SIG-M5 (cell line): ENCODE measurements at places on chromosomes 12 and 14.

GRCh38 chr14:63781686-63782085, 53.8 kb upstream of the SGPP1 start:
- no peak for DNase-seq

- DNase-seq, result no peak
Measured at GRCh38 chr12:112977641-112978040, 678 bp upstream of the OAS2 start.

- DNase-seq, result no peak
Measured at GRCh38 chr12:46492471-46493085, 120.0 kb upstream of the SLC38A2 start.

DNA sequence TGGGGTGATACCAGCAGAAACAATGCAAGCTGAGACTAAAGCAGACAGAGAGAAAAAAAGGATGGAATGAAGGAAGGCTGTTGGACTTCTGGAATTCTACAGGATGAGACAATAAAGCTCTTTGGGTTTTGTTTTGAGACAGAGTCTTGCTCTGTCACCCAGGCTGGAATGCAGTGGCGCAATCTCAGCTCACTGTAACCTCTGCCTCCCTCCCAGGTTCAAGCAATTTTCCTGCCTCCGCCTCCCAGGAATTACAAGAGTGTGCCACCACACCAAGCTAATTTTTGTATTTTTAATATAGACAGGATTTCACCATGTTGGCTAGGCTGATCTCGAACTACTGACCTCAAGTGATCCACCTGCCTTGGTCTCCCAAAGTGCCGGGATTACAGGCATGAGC, 115.4 kb downstream of the EXOC5 start:
- DNase-seq, result no peak

GRCh38 chr12:55929306-55929791, 1.6 kb upstream of the DGKA start:
- peak; percentile 35 for DNase-seq

GRCh38 chr12:24668563-24668962, 280.3 kb downstream of the BCAT1 start:
- no peak for DNase-seq

DNA sequence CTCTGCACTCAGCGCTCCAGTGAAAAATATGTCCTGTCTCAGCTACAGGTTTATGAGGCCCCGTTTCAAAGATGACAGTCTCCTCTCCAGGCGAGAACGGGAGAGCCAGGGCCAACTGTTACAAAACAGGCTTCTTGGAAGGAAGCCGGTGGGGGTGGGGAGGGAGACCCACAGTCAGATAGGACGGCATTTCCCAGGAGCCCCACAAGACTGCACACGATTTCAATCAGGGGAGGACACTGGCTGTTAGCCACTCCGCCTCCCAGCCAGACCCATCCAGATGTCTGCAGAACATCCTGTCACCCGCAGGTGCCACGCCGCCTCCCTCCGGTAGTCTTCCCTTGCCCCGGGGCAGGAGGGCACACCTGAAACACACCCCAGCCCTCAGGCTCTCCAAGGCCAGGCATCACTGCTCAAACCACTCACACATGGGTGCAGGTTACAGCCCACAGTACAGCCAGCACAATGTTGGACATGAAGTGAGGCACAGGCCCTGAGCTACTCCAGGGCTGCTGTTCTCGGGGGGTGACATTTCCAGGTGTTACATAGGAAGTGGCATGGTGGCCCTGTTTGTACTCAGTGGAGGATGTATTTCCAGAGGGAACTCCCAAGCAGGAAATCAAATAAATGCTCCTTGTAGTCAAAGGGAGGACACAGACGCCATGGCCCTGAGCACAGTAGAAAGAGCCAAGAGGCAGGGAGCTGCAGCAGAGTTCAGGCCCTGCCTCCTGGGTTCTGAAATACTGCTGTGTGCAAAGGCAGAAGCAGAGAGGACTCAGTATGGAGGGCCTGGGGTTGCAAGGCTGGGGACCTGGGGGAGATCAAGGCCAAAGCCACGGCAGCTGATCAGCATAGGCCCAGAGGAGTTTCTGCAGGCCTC, 138.1 kb downstream of the BCL11B start:
- no peak for DNase-seq

GRCh38 chr14:60329274-60329673, 80.3 kb downstream of the PPM1A start:
- no peak for DNase-seq

- DNase-seq, result no peak
Measured at GRCh38 chr12:93689076-93689834, 12.1 kb downstream of the CRADD start.

GRCh38 chr12:76113800-76114757, 29.6 kb upstream of the NAP1L1 start:
- no peak for DNase-seq

- DNase-seq, result peak; percentile 78
Measured at GRCh38 chr12:110869026-110869425, 22.2 kb downstream of the CCDC63 start.

- DNase-seq, result no peak
Measured at GRCh38 chr12:122421187-122421820, 1.2 kb downstream of the CLIP1 start.

- DNase-seq, result no peak
Measured at GRCh38 chr14:22047115-22047514, 373.5 kb upstream of the OR4E1 start.

DNA sequence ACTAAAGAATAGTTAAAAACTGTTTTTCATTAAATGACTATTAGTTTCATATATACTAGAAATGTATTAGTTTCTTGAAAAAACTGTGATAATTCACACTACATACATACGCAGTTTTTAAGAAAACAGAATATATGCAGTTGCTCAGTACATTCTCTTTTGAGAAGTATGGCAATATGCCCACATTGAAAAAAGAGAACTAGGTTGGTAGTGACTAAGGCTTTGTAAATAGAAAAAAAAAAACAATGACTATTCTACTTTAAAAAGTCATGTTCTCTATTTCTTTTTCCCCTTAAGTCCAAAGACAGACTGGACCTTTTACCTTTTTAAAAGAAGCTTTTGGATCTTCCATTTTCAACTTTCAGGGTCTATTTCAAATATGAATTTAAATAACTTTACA, 25.0 kb downstream of the SNX6 start:
- DNase-seq, result peak; percentile 2

- DNase-seq, result no peak
Measured at GRCh38 chr12:43480591-43480990, 71.4 kb downstream of the ADAMTS20 start.

DNA sequence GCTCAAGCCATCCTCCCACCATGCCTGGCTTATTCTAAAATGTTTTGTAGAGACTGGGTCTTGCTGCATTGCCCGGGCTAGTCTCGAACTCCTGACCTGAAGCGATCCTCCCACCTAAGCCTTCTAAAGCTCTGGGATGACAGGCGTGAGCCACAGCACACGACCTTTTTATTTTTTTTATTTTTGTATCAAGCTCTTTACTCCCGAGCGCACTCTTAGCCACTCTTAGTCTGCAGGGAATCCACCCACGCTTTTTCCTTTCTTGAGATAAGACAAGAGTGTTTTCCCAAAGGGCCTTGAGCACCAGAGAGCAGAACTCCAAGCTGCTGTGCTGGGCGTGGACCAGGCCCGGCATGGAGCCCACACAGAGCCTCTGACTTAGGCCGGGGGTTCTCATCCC, 23.4 kb downstream of the MAP1LC3B2 start:
- DNase-seq, result no peak

GRCh38 chr12:1533602-1534304, 60.6 kb downstream of the FBXL14 start:
- DNase-seq, result no peak

GRCh38 chr14:73273799-73274198, 36.5 kb downstream of the PAPLN start:
- no peak for DNase-seq

- DNase-seq, result no peak
Measured at GRCh38 chr12:114371250-114371649, 34.7 kb downstream of the TBX5 start.

- DNase-seq, result no peak
Measured at GRCh38 chr12:111330800-111331752, 37.8 kb downstream of the PHETA1 start.
